Eye (tissue), 1 donor: ENCODE measurements at places on chromosomes 5 and 9.

GRCh38 chr9:34446468-34446891 is 11.9 kb downstream of the FAM219A start:
- DNase-seq, result no peak

DNA sequence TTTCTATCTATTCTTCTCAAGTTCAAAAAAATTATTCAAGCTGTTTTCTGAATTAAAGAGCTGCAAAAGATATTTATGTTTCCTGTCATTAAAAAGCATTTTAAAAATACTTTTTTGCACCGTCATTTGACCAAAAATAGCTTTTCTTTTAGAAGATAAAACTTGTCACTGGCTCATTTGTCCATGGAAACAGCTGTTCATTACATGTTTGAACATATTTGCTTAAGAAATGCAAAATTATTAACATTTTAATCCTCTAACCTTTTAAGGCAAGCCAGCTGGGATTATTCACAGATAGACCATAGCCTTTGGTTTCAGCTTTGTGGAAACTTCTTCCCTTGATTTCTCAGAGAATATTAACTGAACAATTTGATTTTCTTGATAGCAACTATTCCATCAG is 393.9 kb downstream of the TUSC1 start:
- DNase-seq, result no peak

DNA sequence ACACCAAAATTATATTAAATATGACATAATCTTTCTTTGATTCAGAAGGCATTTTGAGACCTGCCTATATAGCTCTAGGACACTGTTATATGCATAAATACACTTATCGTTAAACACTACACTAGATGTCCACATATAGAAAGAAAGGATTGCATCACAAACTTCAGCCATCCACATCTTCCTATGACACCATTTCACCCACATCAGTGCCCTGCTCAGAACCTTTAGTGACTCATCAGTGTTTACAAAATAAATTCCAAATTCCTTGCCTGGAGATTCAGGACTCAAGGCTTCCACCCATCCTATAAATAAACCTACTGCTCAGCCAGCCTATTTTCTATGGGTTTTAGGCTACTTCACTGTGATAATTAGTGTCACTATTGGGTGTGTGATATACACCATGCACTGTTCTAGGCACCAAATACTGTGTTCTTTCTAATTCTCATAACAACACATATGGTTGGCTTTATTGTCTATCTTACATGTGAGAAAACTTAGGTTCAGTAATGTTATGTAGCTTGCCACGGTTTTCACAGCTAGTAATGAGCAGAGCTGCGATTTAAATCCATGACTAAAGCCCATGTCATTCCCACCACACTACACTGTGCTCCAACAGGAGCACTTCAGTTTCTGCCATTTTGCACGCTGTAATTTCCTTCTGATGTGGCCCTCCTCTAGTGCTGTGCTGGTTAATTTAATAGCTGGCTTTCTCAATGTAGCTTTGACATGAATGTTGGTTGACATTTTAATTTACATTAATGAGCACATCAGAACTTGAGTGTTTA is 103.3 kb downstream of the SREK1 start:
- DNase-seq, result no peak

- peak; percentile 47 for DNase-seq
Observed at GRCh38 chr5:142780871-142781270, 10.7 kb downstream of the ARHGAP26 start.

- DNase-seq, result no peak
Observed at GRCh38 chr9:89655056-89655989, 50.5 kb downstream of the GADD45G start.

DNA sequence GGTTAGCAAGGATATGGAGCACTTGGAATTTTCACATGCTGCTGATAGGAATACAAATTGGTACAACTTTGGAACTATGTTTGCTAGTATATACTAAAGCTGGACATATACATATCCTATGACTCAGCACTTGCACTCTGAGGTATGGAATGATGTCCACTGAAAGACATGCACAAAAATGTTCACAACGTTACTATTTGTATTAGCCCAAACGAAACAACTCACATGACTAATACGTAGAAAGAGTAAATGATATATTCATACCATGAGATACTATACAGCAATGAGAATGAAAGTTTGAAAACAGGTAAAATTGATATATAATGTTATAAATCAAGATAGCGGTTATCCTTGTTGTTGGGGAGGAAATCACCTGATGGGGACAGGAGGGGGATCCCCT is 45.5 kb upstream of the CDC42SE2 start:
- no peak for DNase-seq

DNA sequence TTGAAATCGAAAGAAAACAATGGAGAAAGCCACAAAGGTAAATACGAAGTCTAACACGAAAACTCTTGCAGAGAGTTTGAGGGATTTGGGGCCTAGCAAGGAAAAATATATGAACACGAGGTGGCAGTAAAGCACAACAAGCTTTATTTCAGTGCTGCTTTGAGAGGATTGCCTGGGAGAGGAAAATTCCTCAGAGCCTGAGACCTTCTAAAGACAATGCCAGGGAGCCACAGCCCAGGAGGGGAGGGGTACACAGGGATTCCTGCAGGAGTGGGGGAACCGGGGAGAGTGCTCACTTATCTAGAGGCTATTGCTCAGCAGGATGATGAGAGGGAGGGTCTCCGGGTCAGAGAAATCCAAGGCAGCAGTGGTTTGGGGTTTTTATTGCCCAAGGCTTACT is 134.9 kb upstream of the ADCY2 start:
- DNase-seq, result peak; percentile 80

DNA sequence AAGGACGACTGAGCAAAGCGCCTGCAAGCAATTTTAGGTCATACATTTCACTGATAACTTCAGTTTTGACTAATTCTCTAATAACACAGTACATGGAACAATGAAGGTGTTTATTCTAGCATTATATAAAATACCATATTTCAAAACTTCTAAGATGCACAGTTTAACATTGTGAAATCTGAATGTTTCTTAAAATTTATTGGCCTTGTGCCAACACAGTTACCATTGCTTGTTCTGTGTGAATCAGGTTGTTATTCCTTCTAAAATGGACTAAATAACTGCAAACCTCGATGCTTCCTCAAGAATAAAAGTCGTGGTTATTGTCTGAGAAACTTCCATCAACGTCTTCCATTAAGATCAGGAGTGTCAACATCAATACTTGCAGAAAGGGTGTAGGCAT is 8.0 kb downstream of the MCC start:
- no peak for DNase-seq

- DNase-seq, result no peak
Observed at GRCh38 chr5:95114902-95115301, 170.0 kb downstream of the MCTP1 start.

GRCh38 chr9:33988219-33988890 is 60.3 kb downstream of the UBAP2 start:
- DNase-seq, result no peak

GRCh38 chr5:604391-604831 is 7.7 kb upstream of the CEP72 start:
- DNase-seq, result no peak

- no peak for DNase-seq
Observed at GRCh38 chr9:12846035-12846434, 71.2 kb downstream of the LURAP1L start.
